Urothelium cell line (cell line): ENCODE measurements at places on chromosomes 12 and 14.

GRCh38 chr14:66442953-66443571 lies 43.1 kb upstream of the CCDC196 start:
- no peak for DNase-seq

DNA sequence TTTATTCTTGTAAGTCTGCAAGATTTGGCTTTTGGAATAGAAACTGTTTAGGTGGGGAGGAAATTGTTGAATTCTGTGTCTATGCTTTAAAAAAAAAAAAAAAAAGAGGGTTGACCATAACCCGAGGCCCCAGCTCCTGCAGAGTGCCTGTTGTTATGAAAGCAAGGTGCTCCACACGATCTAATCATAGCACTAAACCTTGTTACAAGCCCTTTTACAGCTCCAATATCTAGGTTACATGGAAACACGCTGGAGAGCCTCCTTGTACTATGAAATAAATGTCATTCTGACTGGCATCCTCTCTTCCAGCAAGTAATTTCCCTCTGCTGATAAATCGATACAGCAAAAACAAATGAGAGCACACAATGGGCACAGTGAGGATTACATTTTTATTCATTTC lies 303.1 kb upstream of the SOX5 start:
- DNase-seq = no peak

GRCh38 chr12:67797753-67798152 lies 149.2 kb downstream of the DYRK2 start:
- DNase-seq = no peak

GRCh38 chr12:120529641-120530417 lies 871 bp upstream of the COQ5 start:
- peak; percentile 56 for DNase-seq

DNA sequence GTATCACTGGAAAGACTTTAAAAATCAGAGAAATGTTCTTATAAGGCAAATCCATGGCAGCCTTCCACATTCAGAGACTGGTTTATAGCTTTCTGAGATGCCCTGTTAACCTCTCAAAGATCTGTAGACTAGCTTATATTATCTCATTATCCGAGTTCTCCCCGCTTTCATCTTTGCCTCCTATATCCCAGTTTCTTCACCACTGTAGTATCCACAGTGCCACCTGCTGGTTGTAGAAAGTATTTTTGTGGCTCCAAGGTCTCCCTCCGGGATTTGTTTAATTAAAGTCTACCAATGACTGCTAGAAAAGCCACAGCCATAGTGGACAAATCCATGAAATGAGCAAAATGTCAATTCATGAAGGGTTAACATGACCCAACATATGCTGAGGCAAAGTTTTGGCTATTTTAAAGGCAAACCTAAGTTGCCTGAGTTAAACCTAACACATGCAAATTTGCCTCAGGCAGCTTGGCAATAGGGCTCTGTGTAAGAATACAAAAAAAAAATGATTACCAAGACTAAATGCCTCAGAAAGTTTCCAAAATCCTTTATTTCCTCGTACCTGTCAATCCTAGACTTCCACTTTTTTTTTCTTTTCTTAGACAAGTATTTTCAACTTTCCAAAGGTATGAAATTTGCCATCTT lies 218.8 kb upstream of the BMP4 start:
- DNase-seq = peak; percentile 84

GRCh38 chr12:130436741-130437501 lies 99.2 kb downstream of the PIWIL1 start:
- DNase-seq = no peak

DNA sequence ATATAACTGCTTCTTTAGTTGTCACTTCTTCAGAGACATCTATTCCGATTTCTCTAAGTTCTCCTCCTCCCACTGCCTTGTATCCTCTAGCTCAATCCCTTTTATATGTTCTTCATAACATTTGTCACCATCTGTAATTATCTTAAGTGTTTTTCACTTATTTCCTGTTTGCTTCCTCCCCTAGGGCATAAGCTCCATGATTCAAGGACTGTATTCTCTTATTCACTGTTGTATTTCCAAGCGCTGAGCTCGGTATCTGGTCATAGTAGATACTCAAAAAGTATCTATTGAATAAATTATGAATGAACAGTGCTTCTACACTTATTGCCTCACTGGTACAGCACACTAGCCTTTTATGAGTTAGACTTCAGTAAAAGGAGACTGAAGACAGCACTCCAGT lies 109.0 kb upstream of the TMPO start:
- DNase-seq = no peak
